ENCODE measurements at places on chromosomes 2 and 18. TPM values are rescaled to one million over a fixed set of nuclear protein-coding genes. Genes with fewer than 3 reads are reported as not detected.

The NEB gene
- total RNA-seq = 0.41 TPM

DNA sequence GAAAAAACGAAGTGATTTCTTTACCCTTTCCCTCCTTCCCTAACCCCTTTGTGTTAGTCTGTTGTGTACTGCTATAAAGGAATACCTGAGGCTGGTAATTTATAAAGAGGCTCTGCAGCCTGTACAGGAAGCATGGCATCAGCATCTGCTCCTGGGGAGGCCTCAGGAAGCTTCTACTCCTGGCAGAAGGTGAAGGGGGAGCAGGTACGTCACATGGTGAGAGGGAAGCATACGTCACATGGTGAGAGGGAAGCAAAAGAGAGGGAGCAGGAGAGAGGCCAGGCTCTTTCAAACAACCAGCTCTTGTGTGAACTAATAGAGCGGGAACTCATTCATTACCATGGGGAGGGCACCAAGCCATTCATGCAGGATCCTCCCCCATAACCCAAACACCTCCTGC is 126.2 kb downstream of the CAPN13 start:
- no peak for DNase-seq

DNA sequence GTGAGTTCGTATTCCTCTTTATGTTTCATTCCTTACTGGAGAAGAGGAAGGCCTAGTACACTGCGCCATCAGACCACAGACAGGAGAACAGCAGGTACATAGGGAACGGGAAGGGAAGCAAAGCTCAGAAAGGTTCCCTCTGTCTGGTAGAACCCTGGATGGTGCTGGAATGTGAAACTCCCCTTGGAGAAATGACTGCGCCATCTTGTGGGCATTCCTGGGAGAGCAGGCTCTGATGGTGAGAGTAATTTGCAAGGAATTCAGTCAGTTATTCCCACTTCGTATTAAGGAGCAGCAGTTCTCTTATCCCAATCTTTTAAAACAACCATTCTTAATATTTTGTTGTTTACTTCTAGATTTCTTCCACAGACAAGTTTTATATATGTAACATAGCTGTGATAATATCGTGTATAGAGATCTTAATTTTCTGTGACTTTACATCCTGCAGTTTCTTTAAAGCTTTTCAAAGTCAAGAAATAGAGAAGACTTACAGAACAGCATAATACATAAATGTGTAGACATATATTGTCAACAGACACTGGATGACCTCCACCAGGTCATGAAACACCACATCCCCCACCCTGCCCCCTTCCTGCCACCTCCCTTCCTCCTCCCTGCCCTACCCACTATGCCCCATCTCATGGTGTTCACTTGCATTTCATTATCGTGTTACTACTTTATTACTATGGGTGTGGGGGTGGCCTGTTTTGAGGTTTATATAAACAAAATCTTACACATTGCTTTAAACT is 83.9 kb downstream of the ARHGEF4 start:
- DNase-seq = peak; percentile 76

GRCh38 chr2:85781013-85781332 is 27.2 kb downstream of the ATOH8 start:
- DNase-seq = no peak
